ENCODE measurements at places on chromosomes 4 and X. TPM values are rescaled to one million over a fixed set of nuclear protein-coding genes. Genes with fewer than 3 reads are reported as not detected.

DNA sequence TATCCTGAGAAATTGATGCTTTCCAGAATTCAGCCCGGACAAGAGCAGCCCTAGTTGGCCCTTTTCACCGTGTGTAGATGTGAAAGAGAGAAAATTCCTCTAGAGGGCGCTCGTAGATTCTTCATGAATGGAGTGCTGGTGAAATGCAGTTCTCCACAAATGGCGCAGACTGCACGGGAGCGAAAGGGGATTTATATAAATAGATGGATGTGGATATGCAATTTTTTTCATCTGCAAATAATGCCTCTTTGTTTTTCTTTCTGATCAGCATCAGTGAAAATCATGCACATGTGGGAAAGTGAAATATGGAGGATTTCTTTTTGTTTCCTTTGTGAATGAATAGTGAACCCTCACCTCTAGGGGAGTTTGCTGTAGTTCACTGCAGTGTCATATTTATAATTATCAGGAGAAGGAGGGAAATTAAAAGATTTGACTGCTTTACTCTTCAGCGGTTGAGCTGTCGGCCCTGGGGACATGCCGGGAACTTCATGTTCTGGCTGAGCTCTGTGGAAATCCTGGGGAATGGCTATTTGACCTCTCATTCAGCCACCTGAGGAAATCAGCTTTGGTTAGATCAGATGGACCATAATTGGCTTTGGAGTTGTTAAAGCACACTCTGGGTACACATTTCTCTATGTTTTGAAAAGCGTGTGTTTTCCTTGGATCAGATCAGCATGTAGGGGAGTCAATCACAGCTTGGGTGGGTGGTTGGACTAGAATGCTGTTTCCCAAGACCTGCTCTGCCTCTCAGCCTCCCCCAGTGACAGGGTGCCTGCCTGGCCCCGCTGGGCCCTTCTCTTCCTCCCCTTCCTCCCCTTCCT is 115.0 kb upstream of the SHISA3 start:
- no peak overlapping the region for H3K4me3 ChIP-seq
- no peaks in the 10 kb centered on the region for H3K27me3 ChIP-seq
- H3K4me1 ChIP-seq: no peaks in the 10 kb centered on the region
- peak; percentile 63 for DNase-seq
- no peak overlapping the region for H3K27ac ChIP-seq

DNA sequence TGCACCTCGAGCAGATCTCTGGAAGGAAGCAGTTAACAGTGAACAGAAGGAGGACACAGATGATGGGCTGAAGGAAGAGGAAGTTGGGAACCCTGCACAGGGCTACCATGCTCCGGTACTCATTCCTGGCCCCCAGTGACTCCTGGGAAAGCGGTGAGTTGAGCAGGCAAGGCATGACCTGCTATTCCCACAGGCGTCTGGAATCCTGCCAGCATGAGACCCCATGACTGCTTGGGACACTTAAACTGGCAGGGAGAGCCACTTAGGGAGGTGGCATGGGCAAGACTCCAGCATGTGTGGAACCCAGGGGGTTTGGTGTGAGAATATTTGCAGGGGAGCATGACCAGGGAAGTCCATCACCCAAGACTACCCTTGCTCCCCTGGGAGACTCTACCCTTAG is 1056.4 kb upstream of the POU3F4 start:
- H3K27ac ChIP-seq: no peak overlapping the region
- no peaks in the 10 kb centered on the region for H3K4me1 ChIP-seq
- H3K36me3 ChIP-seq: no peaks in the 10 kb centered on the region
- no peaks in the 10 kb centered on the region for H3K27me3 ChIP-seq
- no peak overlapping the region for H3K4me3 ChIP-seq
- no peak for DNase-seq

GRCh38 chrX:13968198-13968597 is 61.5 kb downstream of the GEMIN8 start:
- H3K27ac ChIP-seq: no peak overlapping the region
- peaks cover 16% of the 10 kb centered on the region for H3K27me3 ChIP-seq
- H3K4me3 ChIP-seq: no peak overlapping the region
- no peaks in the 10 kb centered on the region for H3K36me3 ChIP-seq
- DNase-seq: no peak
- no peaks in the 10 kb centered on the region for H3K4me1 ChIP-seq

Gene CSAG3
- total RNA-seq: 12.7 TPM

Gene UNC5C
- total RNA-seq: 0.02 TPM

Gene AFF2
- 0.09 TPM for total RNA-seq

Data from K562 (cell line).